ENCODE measurements at places on chromosomes 6 and 20. TPM values are rescaled to one million over a fixed set of nuclear protein-coding genes. Genes with fewer than 3 reads are reported as not detected.

Gene GTSF1L
- not detected for total RNA-seq

Gene MAP7
- 69.4 TPM for total RNA-seq

Gene TNXB
- 20.1 TPM for total RNA-seq

Gene LY86
- total RNA-seq, result 1.3 TPM

Gene C6orf163
- total RNA-seq, result 1.7 TPM

Gene PDE10A
- 3.4 TPM for total RNA-seq

Gene BPIFB4
- not detected for total RNA-seq

Gene GID8
- total RNA-seq, result 37.3 TPM

Gene ACSS1
- total RNA-seq, result 29.0 TPM

Gene OPN5
- total RNA-seq, result not detected

Gene PGBD1
- 1.0 TPM for total RNA-seq

Gene ZNF322
- 24.0 TPM for total RNA-seq

Gene PLCB1
- 9.6 TPM for total RNA-seq

Gene TOMM6
- 109 TPM for total RNA-seq

Gene RIPOR3
- 2.9 TPM for total RNA-seq

Gene PRICKLE4
- 4.8 TPM for total RNA-seq

Gene MYL9
- 582 TPM for total RNA-seq

Gene NKX2-4
- total RNA-seq, result not detected

Gene BMP7
- 3.2 TPM for total RNA-seq

Gene SPATS1
- total RNA-seq, result not detected

Gene THBS2
- total RNA-seq, result 1.9 TPM

Gene BACH2
- 0.52 TPM for total RNA-seq

Gene KHDRBS2
- total RNA-seq, result 0.52 TPM

Gene EEF1A2
- 3.2 TPM for total RNA-seq

Gene TMEM170B
- total RNA-seq, result 0.82 TPM

Gene C6orf58
- not detected for total RNA-seq

Gene CLVS2
- total RNA-seq, result 0.05 TPM

Gene ALDH5A1
- total RNA-seq, result 16.4 TPM

Gene JPH2
- total RNA-seq, result 13.8 TPM

Gene C6orf15
- total RNA-seq, result not detected

Gene TTBK1
- total RNA-seq, result 0.48 TPM

Gene UST
- total RNA-seq, result 2.7 TPM

Gene LY6G5B
- 4.4 TPM for total RNA-seq

Gene CAPN11
- not detected for total RNA-seq

Gene MOXD1
- total RNA-seq, result 5.6 TPM

Gene FOXF2
- total RNA-seq, result 4.2 TPM

Gene CST4
- not detected for total RNA-seq

Gene SLC32A1
- total RNA-seq, result not detected

Gene MEP1A
- total RNA-seq, result 38.0 TPM

Gene VGLL2
- not detected for total RNA-seq

Gene ERGIC3
- 270 TPM for total RNA-seq

Gene NDRG3
- total RNA-seq, result 30.0 TPM

Gene CYP24A1
- total RNA-seq, result 0.07 TPM

Gene PSORS1C2
- total RNA-seq, result not detected

Gene PRL
- total RNA-seq, result not detected

Gene POPDC3
- total RNA-seq, result 0.24 TPM

Gene MYBL2
- total RNA-seq, result 71.1 TPM

Gene ABHD16B
- not detected for total RNA-seq

Gene CLDN20
- total RNA-seq, result not detected

Gene SNPH
- total RNA-seq, result 2.4 TPM

Gene WFDC10B
- total RNA-seq, result not detected

Gene ARMC2
- total RNA-seq, result 1.9 TPM

Data from colonic mucosa (tissue), 4 donors.